ENCODE measurements at places on chromosomes 3 and 15.

- DNase-seq: peak; percentile 0
Observed at GRCh38 chr15:35289024-35289617, 204.0 kb upstream of the NANOGP8 start.

DNA sequence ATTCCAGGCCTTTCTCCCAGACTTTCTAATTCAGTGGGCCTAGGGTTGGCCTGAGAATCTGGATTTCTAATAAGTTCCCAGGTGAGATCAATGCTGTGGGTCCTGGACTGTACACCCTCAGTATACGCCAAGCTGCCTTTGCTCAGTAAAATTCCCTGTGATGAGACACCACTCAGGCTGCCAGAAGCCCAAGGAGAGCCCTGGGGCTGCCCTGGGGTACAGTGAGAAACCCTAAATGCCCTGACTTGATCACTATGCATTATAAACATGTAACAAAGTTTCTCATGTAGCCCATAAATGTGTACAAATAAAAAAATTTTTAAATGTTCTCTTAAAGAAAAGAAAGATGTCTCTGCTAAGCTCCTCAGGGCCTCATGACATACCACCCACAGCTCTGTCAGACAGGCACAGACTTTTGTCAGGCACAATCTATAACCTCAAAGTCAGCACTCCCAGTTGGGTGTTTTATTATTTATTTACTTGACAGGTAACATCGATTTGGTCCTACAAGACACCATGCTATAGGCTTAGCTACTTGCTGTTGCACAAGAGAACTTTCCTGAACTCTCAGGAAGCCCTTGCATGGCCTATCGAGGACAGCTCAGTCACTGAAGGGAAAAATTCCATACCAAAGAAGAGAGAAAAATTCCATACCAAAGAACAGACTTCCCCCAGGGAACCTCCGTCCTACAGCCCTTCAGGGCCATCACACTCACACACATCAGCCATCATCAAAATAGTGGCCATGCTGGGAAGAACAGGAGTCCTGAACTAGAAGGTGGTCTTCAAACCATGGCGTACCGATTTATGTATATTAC lies 22.7 kb downstream of the LARP6 start:
- DNase-seq: no peak

- no peak for DNase-seq
Observed at GRCh38 chr3:176302271-176302670, 895.0 kb downstream of the TBL1XR1 start.

- peak; percentile 31 for DNase-seq
Observed at GRCh38 chr3:70982700-70983140, 600.8 kb downstream of the FOXP1 start.

DNA sequence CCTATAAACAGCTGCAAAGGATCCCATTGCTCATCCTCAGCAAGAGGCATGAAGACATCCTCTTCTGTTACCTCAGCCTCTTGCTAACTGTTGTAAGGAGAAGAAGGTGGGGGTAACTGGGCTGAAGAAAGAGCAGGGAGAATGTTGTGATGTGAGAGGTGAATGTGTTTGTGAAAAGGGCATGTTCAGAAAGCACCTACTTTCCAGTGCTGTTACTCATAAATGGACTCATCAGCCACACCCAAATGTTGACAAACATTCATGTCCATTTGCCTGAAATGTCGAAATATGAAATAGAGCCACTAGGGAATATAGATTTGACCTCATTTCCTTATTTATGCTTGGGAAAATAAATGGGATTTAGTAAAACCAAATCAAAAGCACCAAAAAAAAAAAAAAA lies 12.6 kb downstream of the SLC24A1 start:
- DNase-seq: no peak

- DNase-seq: no peak
Observed at GRCh38 chr3:78703944-78704343, 1063.9 kb downstream of the ROBO1 start.

- no peak for DNase-seq
Observed at GRCh38 chr3:172626021-172626640, 84.7 kb downstream of the NCEH1 start.

DNA sequence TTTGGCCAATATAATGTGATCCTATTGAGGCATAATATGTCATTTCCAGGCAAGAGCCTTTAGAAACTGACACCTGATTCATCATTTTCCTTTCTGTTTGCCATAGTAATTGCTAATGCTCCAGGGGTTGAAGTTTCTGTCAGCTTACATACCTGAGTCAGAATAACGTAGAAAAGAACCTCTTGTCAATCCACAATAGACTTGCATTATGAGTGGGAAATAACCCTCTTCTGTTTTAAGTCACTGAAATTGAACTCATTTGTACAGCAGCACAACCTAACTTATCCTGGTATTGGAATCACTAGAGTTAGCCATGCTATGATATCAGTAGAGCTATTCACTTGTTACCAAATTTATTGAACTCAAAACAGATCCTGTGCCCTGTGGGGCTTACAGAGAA lies 101.7 kb upstream of the TP63 start:
- DNase-seq: no peak

DNA sequence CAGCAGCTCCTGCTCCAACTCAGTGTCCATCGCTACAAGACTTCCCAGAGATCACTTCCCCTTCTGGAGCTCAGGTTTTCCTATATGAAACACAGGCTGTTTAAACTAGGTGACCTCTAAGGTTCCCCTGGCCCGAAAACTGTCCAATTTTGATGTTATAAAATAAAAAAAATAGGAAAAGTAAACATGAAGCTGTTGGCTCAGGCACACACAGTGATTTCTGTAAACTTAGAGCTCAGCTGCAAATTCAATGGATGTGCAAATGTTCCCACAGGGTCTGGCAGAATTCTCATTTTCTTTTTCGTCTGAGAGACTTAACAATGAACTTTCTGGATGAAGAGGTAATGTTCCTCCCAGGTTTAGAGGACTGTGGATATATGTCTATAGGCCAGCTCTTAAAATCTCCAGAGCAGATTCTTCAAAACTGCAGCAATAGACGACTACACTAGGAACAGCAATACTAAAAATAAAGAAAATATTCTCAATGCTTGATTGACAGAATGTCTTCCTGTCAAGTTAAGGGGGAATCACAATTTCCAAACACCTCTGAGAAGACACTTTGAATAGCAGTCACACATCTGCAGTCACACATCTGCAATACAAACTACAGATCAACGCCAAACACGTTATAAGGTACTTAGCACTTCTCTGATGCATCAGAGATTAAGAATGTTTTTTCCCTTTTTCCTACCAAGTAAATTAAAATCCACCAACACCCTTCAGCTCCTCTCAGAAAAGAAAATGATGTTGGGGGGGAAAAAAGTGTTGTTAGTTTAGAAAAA lies 2.8 kb downstream of the NUP210 start:
- no peak for DNase-seq

GRCh38 chr15:43208052-43209002 lies 12.5 kb downstream of the EPB42 start:
- DNase-seq: no peak

DNA sequence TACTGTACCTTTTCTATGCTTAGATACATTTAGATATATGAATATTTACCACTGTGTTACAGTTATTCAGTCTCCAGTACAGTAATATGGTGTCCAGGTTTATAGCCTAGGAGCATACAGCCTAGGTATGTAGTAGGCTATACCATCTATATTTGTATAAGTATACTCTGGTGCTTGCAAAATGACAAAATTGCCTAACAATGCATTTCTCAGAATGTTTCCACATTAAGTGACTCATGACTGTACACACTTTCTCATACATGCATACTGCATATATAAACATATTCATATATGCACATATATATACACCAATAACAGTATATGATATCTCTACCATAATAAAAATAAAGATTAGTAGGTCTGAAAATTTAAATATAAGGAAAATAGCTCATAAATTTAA lies 169.3 kb downstream of the DPH6 start:
- no peak for DNase-seq

DNA sequence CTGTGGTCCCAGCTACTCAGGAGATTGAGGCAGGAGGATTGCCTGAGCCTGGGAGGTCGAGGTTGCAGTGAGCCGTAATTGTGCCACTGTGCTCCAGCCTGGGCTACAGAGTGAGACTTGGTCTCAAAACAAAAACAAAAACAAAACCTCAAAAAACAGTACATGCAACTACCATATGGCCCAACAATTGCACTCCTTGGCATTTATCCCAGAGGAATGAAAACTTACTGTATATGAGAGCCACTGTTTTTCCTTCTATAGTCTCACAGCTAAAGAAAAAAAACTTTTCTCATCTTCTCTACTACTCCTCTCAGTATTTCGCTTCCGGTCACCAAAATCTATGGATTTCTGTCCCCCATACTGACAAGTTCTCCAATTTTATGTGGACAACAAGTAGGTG lies 84.3 kb downstream of the FLNB start:
- no peak for DNase-seq

DNA sequence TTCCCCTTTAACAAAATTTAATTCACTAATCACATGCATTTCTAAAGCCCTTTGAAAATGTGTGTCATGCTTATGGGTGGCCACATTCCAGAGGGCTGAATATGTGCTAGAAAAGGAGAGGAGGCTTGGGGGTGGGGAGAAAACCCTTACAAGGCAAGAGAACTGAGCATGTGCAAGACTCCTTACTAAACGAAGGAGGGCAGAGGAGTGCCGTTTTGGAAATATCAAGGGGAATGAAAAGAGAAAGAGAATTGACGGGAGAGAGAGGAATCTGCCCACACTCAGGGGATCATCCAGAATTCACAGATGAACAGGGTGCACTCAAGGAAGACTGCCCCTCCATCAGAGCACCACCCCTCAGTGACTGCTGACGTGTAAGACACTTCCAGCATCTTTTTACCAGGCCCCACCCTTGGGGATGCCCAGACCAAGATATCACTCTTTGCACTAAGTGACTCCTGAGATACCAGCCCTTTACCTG lies 37.9 kb upstream of the TSC22D2 start:
- DNase-seq: no peak

GRCh38 chr3:45795509-45795881 lies 841 bp downstream of the SLC6A20 start:
- no peak for DNase-seq

- DNase-seq: no peak
Observed at GRCh38 chr3:45832699-45833098, 9.2 kb downstream of the LZTFL1 start.

GRCh38 chr3:150370999-150371398 lies 37.1 kb upstream of the TSC22D2 start:
- no peak for DNase-seq

DNA sequence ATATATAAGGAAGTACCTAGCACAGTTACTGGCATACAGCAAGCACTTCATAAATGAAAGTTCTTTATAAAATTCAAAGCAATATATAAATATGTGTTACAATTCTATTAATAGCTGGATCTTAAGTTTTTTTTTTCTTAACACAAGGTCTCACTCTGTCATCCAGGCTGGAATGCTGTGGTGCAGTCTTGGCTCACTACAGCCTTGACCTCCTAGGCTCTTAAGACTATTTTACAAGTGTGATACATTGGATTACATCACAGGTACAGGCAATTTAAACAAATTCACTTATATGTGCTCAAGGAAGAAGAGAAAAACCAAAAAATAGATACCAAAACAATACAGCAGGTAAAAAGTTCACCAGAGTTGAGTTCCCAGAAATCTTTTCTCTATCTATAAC lies 60.6 kb downstream of the ZNF280D start:
- DNase-seq: no peak

GRCh38 chr15:93150910-93151881 lies 62.2 kb upstream of the RGMA start:
- no peak for DNase-seq

GRCh38 chr3:100888881-100889280 lies 104.3 kb downstream of the ABI3BP start:
- no peak for DNase-seq

DNA sequence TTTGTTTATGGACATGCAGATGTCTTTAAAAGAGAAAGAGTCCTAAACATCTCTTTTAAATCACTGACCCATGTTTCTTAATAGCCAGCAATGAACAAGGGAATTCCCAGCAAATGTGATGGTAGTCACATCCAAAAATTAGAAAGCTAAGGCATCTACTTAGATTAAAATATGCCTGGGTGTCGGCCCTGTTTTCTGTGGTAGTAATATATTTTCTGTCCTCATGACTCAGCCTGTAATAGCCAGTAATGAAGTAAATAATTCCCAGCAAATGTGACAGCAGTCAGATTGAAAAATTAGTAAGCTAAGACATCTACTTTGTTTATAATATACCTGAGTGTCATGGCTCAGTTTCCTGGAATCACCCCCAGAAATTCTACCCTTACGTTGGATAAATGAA lies 60.6 kb upstream of the MYRIP start:
- DNase-seq: no peak

DNA sequence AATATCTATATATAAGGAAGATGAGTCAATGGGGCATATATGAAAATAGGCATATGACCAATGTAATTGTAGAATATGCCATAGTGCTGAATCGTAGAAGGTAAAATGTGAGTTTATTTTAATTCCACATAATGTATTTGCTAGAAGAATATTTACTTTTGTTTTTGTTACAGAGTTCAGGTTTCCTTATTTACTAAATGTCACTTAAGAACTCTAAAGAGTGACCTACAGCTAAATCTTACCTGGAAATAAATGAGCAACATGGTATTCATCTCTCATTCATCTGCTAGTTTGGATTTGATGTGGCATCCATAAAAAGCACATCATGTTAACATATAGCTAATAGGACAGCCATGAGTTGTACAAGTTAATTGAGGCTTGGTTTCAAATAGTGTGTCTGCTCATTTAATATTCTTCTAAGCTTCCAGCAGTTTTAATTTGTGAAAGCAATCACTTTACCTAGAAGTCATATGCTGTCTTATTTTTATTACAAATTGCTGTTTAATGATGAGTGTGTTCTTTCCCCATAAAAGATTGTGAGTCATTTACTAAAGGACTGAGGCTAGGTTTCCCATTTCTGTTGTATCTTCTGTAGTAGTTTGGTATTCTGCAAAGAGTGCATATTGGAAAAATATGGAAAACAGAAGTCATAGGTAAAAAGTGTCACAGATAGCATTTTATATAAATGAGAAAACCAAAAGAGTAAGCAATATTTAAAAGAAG lies 222.1 kb upstream of the POU1F1 start:
- no peak for DNase-seq

DNA sequence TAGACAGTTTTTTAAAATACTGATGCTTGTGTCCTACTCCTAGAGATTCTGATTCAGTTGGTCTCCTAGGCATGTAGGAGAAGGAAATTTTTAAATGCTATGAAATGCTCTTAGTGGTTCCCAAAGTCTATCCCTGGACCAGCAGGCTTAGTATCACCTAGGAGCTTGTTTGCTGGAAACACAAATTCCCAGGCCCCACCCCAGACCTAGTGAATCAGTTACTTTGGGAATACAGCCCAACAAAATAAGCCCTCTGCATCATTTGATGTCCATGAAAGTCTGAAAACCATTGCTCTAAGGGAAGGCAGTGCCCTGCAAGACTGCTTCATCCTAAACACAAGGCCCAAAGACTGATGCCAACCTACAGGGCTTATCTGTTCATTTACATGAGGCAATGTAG lies 36.3 kb downstream of the CCNL1 start:
- no peak for DNase-seq

DNA sequence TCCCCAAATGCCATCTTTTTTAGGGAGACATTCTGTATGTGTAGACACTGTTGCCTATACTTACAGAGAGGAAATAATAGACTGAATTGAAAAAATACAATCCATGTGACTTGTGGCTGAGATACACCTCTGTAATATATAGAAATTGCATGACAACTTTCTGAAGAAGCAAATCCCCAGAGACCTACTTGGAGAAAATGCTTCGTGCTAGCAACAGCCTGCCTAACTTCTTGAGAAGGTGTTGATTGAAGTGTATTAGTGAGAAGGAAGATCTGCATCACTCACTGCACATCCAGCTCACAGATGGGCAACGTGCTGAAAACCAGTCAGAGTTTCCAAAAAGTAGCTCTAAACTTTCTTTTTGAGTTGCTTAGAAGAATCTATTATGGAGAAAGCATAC lies 404.1 kb downstream of the EPHB1 start:
- DNase-seq: no peak
